ENCODE measurements at places on chromosomes 6 and 20.

DNA sequence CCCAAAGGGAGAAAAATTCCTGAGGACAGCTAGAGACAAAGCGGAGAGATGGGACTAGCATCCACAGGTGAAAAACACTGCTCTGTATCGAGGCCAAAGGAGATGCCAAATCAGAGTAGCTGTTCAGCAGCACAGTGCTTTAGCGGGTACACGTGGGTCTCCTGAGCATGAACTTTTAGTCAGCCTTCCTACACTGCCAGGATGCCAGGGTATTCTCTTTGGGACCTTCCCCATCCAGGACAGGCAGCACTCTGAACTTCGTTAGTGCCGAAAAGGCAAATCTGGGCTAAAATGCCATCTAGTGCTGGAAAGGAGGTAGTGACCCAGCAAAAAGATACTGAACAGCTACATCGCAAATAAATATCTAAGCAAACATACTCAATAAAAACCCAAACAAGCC lies 64.9 kb downstream of the C6orf58 start:
- DNase-seq, result peak; percentile 50

- DNase-seq, result no peak
Measured at GRCh38 chr6:118298476-118299427, 249.3 kb upstream of the PLN start.

- DNase-seq, result no peak
Measured at GRCh38 chr6:127932708-127933107, 31.9 kb upstream of the THEMIS start.

GRCh38 chr6:13615792-13616120 lies 621 bp downstream of the NOL7 start:
- DNase-seq, result no peak

- DNase-seq, result peak; percentile 18
Measured at GRCh38 chr6:3664625-3665041, 86.9 kb downstream of the PXDC1 start.

DNA sequence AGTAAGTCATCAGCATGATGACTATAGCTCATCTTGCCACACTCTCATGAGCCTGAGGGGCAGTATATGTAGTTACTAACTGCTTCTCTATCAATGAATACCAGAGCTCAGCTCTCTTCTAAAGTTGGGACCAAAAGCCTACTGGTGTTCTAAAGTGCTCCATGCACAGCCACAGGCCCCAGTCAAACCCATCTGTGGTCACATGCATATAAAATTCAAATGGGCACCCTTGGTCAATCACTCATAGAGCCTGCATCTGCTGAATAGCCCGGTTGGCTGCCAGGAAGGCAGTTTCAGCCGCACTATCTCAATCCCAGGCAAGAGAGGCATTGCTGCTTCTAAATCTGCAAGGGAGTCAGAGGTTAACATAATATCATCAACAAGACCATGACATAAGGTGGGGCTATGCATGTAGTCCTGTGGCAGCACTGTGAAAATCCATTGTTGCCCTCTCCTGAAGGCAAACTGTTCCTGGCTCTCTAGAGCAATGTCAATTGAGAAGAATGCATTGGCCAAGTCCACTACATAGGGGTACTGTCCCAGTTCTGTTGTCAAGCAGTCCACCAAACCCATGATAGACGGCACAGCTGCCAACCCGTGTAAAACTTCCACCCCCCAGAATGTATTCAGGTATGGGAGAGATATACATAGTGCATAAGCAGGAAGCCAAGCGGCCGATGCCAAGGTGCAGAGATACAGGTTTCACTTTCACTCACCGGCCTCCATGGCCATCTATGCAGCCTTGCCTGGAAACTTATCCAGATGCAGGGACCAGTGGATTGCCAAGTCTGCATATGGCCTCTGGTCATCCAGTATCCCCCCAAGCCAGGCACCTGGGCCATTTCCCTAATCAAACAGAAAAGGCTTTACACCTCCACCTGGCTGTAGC lies 76.2 kb downstream of the ALDH8A1 start:
- no peak for DNase-seq
